ENCODE measurements at places on chromosomes 3 and 15. TPM values are rescaled to one million over a fixed set of nuclear protein-coding genes. Genes with fewer than 3 reads are reported as not detected.

- DNase-seq: no peak
Measured at GRCh38 chr3:185059766-185060165, 93.1 kb downstream of the C3orf70 start.

Gene LRRC31
- 0.14 TPM for total RNA-seq

DNA sequence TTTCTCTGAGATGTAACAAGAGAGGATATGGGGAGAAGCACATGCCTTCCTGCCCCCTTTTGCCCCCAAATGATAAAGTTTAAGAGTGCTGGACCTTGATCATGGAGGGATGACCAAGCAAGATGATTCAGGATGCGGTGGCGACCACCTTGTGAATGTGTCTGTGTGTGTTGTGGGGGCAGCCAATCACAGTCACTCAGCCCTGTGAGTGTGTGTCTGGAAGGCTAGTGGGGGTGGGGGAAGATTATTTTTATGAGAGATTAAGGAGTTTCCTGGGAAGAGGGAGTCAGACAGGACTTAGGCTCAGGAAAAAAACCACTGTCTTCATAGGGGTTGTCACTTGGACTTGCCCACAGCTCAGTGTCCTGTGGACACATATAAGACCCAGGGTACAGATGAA is 57.8 kb upstream of the KY start:
- no peak for DNase-seq

DNA sequence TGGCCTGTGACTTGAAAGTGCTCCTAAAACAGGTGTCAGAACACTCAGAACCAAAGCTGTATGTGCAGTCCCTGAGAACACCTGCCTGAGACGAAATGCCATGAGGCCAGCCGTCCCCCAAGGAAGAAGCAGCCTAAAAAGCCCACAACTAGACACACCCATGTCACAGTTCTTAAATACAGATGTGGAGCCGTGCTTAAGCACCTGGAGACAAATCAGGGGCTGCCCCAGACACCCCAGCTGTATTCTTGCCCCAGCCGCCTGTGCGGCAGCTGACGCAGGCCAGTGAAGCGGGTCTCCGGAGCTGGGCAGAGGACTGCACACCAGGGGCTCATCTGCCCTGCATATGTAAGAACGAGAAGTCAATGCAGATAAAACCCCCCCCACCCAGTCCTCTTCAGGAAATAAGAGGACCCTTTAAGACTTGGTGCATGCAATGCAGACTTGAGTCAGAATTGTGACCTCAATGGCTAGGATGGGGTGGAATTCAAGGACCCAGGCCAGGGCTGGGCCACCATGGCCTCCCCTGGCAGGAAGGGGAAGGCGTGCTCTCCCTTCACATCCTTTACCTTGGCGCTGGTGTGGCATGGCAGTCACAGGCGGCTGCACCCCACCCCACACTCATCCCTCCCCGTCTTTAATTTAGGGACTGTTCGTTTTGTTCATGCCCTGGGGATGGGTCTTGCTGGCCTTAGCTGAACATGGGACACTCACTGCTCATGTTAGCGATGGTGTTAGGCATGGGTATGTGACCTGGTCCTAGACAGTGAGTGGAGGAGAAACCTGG is 27.7 kb upstream of the PLXNA1 start:
- DNase-seq: no peak

DNA sequence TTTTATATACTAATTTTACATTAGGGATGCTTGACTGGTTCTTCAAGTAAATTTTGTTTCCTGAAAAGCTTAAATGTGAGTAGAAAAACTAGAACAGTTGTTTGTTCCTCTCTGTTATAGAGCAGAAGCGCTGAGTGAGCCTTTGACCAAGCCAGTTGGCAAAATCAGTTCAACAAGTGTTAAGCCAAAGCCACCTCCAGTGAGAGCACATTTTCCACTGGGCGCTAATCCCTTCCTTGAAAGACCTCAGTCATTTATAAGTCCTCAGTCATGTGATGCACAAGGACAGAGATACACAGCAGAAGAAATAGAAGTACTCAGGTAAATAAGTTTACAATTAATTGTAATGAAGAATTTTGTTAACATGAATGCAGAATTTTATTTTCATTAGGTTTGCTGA is 14.6 kb downstream of the CAPN7 start:
- no peak for DNase-seq

- no peak for DNase-seq
Measured at GRCh38 chr15:100988297-100988696, 69.1 kb downstream of the LRRK1 start.

DNA sequence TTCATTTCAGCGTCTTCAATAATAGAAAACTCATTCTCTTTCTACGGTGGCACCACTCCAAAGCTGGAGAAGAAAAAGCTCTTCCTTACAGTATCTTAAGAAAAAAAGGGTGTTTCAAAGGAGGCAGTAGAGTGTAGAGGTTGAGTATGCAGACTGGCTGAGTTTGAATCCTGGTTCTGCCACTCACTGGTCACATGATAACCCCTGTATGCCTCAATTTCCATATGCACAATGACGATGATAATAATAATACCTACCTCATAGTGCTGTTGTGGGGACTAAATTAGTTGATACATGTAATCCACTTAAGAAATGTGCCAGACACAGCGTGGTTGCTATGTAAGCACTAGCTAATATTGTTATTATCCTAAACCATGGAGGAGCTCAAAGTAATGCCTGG is 4.5 kb downstream of the ANP32A start:
- DNase-seq: no peak

Gene LINS1
- 10.3 TPM for total RNA-seq

Gene GRAMD1C
- 1.6 TPM for total RNA-seq

Gene AADACL2
- not detected for total RNA-seq

Gene CCRL2
- total RNA-seq: not detected

DNA sequence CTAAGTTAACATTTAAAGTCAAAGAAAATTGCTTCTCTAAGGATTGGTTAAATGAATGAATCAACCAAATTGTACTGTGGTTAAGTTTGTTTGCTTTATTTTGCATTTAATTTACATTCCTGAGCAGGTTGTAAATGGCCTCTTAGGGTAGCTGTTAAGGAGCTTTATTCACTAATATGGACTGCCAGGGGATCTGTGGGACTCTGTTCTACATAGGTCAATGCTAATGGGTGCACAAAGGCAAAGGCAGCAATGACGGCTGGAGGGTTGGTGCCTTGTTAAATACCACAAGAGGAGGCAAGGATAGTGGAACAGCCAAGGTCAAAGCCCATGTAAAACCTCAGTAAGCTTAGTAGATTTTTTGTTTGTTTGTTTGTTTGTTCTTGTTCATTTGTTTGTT is 89.3 kb upstream of the P2RY1 start:
- no peak for DNase-seq

Gene GPR87
- total RNA-seq: 5.0 TPM

DNA sequence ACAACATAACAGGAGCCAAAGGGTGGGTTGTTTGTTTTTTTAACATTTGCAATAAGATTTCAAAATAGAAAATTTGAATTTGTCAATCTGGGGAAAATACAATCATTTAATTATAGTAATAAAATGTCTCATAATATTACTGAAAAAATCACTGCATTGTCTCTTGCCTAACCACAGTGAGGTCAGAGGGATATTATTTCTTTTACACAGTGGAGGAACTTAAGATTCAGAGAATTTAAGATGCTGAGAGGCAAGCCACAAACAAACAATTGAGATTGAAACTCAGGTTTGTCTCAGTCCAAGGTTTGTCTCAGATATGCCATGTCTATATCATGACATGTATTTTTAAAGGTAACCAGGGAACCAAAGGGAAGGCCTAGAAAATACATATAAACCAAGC is 428.7 kb downstream of the FOXP1 start:
- no peak for DNase-seq

Gene IGDCC3
- not detected for total RNA-seq

Gene CIDEC
- total RNA-seq: not detected

Gene FBXW12
- not detected for total RNA-seq

- DNase-seq: no peak
Measured at GRCh38 chr15:74783072-74783807, 1.4 kb downstream of the CSK start.

Gene OR5K2
- total RNA-seq: not detected

GRCh38 chr3:170852324-170852723 is 17.7 kb downstream of the RPL22L1 start:
- DNase-seq: no peak

Gene SLC15A2
- 0.40 TPM for total RNA-seq

Gene GOLGA8K
- total RNA-seq: not detected

DNA sequence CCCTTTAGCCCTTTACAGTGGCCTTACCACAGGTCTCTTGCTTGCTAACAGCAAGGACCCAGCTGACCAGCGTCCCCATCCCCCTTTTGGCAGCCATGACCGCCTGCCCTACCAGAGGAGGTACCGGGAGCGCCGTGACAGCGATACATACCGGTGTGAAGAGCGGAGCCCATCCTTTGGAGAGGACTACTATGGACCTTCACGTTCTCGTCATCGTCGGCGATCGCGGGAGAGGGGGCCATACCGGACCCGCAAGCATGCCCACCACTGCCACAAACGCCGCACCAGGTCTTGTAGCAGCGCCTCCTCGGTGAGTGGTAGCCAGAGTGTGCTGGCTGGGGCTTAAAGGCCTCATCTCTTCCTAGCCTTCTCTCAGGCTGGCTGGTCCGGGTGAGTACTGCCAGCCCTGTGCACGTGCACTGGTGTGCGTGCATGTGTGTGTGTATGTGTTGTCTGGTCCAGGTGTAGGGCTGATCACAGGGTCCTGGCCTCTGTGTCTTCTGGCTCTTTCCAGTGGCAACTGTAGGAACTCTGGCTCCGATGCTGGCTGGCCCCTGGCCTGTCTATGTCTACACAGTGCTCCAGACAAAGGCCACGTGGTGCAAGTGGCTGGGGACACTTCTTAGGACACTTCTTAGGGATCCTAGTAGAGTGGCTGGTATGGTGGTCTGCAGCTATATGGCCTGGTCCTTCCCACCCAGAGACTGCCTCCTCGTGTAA is 4.4 kb downstream of the CLK3 start:
- no peak for DNase-seq

All from epithelial cell of proximal tubule (primary cell).